Fibroblast of upper back skin (primary cell): ENCODE measurements at places on chromosomes 2 and 18.
A peak's percentile ranks its signal among the peaks of the same experiment; 100 is the strongest.

DNA sequence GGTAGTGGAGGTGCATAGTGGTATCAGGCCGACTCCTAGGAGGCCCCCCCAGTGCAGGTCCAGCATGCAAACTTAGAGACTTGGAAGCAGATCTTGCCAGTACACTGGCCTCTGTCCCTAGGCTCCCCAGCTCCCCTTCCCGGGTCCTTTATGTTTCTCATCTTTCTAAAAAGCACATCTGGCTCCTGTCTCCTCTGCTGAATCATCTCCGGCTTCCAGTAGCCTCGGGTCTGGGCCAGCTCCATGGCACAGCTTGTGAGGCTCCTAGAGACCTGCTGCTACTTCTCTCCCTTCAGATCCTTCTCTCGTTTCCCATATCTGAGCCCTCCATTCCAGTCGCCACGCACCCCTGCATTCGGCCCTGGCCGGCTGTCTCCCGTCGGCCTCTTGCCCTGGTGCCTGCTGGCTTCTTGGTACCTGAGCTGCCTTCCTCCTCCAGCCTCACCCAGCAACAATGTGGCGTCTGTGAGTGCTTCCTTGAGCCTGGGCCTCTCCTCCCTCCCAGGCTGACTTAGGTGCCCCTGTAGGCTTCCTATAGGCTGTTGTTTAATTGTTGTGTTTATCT is 6.6 kb downstream of the TRAF3IP1 start:
- no peak for DNase-seq

- DNase-seq, result no peak
Measured at GRCh38 chr2:96866586-96866985, 3.3 kb downstream of the SEMA4C start.

DNA sequence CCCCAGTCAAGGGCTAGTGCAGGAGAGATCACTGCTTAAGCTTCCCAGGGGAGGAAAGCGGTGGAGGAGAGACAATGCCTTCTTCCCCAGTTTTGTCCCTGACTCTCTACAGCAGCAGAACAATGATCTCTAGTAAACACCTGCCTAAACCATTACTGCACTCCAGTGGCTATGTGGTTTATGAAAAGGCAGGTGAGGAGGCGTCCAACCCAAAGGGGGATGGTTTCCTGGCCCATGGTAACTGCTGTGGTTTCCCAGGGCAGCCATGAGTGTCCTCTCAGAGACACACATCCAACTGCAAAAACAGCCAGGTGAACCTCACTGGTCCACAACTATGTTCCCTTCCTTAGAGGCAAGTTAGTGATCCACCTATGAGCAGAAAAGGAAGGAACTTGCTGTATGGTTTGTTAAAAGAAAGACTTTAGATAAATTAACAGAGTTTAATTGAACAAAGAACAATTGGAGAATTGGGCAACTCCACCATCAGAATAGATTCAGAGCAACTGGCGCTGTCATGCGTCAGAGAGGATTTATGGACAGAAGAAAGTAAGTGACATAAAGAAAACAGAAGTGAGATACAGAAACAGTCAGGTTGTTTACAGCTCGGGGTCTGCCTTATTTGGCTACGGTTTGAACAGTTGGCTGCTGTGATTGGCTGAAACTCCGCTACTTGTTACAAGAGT is 4.8 kb upstream of the TTC39C start:
- no peak for DNase-seq

- DNase-seq, result no peak
Measured at GRCh38 chr2:230327418-230328154, 593 bp downstream of the SP140L start.

DNA sequence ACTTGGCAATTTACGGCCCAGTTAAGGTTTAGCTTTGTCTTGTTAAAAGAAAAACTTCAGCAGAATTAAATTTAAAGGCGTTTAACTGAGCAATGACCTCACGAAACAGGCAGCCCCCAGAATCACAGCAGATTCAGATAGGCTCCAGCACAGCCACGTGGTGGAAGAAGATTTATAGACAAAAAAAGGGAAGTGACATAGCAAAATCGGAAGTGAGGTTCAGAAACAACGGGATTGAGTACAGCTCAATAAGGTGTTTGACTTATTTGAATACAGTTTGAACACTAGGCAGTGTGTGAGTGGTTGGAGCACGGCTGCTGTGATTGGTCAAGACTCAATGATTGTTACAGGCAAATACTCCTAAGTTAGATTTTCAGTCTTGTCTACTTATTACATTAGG is 79.8 kb downstream of the MOGAT1 start:
- no peak for DNase-seq

GRCh38 chr2:1717113-1717512 is 27.2 kb downstream of the PXDN start:
- DNase-seq, result no peak

GRCh38 chr18:50802141-50802540 is 17.7 kb downstream of the MRO start:
- DNase-seq, result no peak

- DNase-seq, result peak; percentile 46
Measured at GRCh38 chr2:62705859-62706720, 577 bp downstream of the EHBP1 start.

GRCh38 chr18:23938043-23938756 is 76.4 kb upstream of the TTC39C start:
- DNase-seq, result no peak

DNA sequence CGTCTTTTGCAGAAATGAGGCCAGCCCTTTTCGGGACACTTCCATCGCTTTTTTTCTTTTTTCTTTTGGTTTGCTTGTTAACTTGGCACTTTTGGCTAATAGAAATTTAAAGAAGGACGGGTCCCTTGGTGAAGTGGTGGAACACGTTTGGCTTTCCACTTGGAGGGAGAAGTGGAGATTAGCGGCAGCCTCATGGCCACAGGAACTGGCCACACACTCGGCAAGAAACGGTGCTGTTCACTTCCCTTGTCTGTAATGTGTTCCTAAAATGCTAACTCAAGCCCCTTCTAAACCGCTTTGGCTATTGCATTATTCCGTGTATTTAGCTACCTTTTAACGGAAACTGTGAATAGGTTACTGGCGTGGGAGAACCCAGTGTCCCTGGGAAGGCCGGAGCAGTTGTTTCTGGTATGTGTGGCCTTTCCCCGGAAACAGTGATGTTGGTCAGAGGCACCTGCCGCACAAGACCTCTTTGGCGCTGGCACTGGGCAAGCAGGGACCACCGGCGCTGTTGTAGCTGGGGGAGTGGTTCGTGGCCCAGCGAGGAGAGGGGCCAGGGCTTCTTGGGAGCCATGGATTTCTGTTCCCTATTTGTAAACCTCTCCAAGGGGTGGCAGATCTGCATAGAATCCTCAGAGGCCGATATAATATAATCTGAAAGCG is 981 bp downstream of the RAMP1 start:
- DNase-seq, result no peak

DNA sequence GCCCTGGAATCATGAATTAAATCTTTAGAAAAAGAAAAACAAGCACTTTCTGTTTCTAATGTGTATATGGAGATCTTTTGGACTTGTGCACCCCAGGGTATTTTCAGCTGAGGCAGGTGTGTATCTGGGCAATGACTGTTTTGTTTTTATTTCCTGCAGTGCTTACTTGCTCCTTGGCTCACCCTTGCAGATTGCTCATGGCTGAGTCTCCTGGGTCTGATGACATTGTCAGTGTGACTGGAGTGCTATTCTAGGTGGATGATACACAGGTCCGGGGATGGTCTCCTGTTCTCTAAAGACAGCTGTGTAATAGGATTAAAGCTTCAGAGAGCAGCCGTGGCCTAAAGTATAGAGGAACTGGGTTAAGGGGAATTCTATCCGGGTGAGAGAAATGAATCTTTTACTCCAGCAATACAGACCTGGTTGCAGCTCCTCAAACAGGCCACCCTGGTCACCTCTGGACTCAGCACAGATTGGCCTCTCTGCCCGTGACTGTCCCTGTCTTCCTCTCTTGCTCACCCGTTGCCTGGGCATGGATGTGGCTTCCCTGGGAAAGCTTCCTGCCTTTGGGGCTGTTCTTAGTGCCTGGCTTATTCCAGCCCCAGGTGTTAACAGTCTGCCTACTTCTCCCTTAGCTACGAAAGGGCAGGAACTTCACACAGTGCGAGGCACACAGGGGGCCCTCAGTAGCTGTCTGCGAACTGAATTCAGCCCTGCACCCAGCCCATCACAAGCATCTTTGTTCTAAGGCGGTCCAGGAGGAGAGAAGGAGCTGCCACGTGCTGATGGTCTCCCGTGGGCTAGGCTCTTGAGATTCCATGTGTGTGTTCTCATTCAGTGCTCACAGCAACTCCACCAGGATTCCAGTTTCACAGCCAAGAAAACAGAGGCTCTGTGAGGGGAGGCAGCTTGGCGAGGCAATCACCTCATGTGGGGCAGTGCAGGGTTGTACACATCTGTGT is 84.3 kb downstream of the ACOXL start:
- DNase-seq, result no peak

DNA sequence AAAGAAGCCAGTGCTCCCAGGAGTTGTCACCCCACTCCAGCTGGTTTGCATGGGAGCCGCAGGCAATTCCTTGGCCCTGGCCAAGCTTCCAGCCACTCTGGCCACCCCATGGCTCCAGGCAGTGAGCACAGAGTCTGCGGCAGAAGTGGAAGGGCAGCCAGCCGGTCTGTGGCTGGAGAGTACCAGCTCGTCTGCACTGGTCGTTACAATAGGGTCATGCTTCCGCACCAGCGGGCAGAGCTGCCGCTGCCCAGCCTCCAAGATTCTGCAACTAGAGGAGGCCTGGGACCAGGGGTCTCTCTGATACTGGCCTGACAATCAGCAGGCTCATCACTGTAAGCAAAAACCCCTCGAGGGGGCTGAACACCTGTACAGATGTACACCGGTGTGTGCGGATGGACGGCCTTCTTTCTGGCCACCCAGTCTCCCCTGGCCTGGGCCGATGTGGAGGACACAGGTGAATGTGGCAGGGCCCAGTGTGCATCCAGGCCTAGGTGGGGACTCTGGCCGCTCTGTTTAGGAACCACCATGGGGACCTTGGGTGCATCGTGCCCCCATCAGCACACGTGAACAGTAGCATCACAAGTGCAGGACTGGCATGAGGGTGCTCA is 51.9 kb upstream of the ODC1 start:
- DNase-seq, result no peak

DNA sequence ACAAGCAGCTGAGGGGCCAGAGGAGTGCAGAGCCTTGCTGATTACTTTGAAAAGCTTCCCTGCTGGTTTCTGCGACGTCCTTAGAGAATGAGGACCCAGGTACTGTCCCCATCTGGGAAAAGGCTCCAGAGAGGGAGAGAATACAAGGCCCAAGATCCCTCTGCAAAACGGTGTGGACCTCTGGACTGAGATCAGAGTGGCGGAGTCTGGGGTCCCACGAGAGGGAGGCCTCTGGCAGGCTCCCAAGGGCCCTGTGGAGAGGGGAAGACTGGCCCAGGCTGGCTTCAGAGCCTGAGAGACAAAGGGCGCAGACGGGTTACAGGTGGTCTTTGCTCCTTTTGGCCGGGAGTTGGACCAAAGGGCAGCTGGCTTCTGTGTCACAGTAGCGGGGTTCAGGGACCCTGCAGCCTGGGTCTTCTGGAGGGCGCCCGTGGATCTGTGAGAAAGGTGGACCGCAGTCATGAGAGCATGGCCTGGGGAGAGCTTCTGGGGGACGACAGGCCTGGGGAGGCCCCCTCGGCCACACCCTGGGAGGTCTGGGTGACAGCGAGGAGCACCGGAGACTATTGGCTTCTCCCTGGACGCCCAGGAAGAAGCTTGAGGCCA is 805 bp downstream of the SNORC start:
- no peak for DNase-seq

- no peak for DNase-seq
Measured at GRCh38 chr2:132597831-132598230, 72.2 kb downstream of the LYPD1 start.

- no peak for DNase-seq
Measured at GRCh38 chr2:174780191-174780840, 16.0 kb upstream of the CHRNA1 start.

- DNase-seq, result no peak
Measured at GRCh38 chr2:153077311-153077710, 358.9 kb downstream of the ARL6IP6 start.

DNA sequence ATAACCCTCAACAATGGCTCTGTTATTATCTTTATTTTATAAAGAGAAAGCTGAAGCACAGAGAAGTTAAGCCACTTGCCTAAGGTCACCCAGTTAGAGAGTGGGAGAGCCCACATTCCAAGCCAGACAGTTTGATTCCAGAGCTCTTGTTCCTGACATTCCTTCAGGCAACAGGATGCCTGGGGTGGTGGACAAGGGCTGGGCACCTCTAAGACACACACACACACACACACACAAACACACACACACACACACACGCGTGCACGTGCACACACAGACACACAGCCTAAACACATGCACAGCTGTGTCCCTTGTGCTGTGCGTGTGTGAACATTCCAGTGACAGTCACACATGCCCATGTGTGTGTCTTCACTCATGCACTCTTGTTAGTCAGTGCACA is 26.4 kb downstream of the CELF4 start:
- no peak for DNase-seq

GRCh38 chr2:218137514-218137913 is 11.7 kb downstream of the CXCR2 start:
- no peak for DNase-seq

- peak; percentile 75 for DNase-seq
Measured at GRCh38 chr2:127146820-127147502, 40.0 kb upstream of the BIN1 start.

- DNase-seq, result no peak
Measured at GRCh38 chr18:57122936-57123510, 23.9 kb upstream of the BOD1L2 start.

GRCh38 chr2:216149741-216150140 is 40.6 kb downstream of the XRCC5 start:
- DNase-seq, result peak; percentile 26

GRCh38 chr18:42261731-42262130 is 306.7 kb downstream of the PIK3C3 start:
- no peak for DNase-seq

GRCh38 chr2:176096986-176097819 is 2.4 kb upstream of the HOXD12 start:
- peak; percentile 54 for DNase-seq

GRCh38 chr2:127811397-127812321 is 688 bp upstream of the WDR33 start:
- DNase-seq, result no peak

DNA sequence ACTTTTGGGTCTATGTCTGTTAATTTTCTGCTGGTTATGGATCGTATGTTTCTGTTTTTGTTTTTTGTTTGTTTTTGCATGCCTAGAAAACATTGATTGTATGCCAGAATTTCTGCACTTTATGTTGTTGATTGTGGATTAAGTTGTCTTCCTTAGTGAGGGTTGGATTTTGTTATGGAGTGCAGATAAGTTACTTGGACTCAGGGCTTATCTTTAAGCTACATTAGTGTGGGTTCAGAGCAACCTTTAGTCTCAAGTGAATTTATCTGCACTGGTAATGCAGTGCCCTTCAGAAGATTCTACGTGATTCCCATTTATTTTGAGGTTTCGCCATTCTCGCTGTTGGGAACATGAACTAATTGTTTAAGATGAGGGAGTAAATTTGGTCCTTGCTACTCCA is 32.9 kb downstream of the UBR3 start:
- DNase-seq, result no peak

DNA sequence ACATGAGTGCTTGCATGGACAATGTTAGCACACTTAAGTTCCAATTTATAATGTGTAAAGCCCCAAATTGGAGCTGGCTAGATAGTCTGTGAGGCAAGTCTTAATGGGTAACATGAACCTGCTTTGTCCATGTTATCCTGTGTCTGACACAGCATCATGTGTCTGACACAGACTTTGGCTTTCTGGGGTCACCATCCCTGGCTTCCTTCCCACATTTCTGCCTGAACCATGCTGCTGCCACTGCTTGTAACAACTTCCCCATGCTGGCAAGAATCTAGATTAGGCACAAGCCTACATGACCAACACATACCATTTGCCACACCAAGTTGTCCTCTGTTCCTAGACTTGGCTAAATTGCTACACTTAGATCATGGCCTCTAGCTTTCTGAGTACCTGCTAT is 49.8 kb upstream of the ZBTB7C start:
- no peak for DNase-seq
